ENCODE measurements at places on chromosomes 11 and 22.

DNA sequence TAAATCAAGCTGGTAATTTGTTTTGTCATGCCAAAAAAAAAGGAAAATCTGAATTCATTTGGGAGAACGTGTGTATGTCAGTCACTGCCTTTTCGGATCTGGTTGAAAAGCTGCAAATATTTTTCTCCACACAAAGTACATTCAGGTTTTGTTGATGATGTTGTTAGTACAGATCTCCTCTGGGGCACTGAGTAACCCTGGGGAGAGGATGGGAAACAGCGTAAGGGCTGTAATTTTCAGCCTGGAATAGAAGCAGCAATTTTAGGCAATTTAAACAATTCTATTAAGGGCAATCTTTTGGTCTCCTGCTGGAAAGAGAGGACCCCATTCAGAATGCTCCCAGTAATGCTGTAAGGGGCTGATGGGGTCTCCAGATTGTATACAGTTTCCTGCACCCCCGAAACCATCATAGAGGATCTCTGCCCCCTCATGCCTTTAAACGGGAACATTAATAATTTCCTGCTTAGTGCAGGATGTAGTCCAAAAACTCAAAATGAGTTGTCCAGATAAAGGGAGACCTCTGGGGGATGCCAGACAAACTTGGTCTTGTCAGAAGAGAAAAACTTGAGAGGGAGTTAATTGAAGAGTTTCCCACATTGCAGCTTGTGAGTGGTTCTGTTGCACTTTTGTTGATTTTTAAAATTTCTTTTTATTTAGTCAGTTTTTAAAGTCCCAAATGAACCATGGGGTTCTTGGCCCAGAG, 132.3 kb downstream of the COMMD9 start:
- no peak for DNase-seq

DNA sequence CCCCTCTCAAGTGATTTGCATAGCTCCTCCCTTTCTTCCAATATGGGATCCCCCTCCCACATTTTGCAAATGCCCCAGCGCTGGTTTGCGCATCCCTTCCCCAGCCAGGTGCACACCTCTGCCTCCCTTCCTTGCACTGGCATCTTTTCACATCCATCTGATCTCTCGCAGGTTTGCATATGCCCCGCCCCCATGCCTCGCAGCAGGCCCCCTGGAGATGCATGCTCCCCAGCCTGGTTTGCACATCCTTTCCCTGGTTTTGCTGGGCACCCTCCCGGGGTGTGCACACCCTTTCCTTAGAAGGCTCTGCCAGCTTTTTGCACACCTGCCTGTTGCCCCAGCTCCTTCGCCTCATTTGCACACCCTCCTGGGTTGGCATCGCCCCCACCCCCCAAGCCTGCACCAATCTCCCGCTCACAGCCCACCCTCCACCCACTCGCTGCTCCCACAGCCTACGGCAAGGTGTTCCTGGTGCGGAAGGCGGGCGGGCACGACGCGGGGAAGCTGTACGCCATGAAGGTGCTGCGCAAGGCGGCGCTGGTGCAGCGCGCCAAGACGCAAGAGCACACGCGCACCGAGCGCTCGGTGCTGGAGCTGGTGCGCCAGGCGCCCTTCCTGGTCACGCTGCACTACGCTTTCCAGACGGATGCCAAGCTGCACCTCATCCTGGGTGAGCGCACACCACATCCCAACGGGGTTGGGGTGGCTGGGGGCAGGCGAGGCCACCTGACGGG, 917 bp downstream of the RPS6KA4 start:
- DNase-seq, result no peak

GRCh38 chr11:128784059-128784804, 82.9 kb downstream of the KCNJ1 start:
- DNase-seq, result no peak

GRCh38 chr11:86046116-86046515, 22.8 kb downstream of the PICALM start:
- no peak for DNase-seq

DNA sequence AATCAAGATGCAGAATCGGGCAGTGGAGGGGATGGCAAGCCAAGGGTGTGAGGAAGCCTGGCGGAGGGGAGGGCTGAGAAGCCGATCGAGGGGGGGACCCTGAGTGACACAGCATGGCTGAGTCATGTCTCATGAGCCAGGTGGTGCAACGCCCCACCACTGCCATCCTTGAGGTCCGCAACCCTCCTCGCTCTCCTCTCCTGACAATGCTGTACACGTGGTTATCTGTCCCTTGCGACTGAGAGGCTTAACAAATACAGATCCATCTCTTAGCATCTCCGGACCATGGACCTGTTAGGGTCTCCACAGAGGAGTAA, 14.2 kb downstream of the SLC22A12 start:
- DNase-seq, result no peak

DNA sequence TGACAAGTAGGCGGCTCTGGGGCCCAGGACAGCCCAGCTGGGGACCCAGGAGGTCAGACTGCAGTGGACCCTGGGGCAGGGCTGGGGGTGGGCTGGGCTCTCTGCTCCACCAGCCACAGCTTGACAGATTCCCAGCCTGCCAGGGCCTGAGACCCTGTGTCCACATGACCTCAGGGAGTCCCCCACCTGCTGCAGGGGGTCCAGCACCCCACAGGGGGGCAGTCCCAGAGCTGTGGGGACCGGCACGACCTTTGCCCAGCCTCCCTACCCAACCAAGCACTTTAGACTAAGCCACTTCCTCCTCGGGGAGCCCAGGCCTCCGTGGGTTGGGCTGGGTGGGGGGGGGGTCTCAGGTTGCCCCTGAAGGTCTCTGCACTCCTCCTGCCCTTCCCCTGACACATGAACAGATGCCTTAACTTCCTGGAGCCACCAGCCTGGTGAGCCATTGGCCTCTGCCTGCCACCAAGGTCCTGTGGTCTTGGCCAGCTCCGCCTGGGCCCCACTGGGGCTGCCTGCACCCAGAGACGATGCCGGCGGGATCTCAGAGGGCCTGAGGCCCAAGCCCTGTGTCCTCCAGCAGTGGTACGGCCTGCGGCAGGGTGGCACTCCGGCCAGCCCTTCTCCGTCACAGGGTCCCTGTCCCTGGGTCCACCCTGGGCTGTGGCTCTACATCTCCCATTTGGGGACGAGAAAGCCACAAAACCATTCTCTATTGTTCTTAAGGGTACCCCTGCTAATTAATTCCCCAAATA, 3.4 kb downstream of the CCDC188 start:
- DNase-seq, result no peak

- no peak for DNase-seq
Measured at GRCh38 chr11:64629796-64630562, 39.0 kb downstream of the SLC22A12 start.

GRCh38 chr22:46893281-46894020, 131.0 kb downstream of the TBC1D22A start:
- no peak for DNase-seq

DNA sequence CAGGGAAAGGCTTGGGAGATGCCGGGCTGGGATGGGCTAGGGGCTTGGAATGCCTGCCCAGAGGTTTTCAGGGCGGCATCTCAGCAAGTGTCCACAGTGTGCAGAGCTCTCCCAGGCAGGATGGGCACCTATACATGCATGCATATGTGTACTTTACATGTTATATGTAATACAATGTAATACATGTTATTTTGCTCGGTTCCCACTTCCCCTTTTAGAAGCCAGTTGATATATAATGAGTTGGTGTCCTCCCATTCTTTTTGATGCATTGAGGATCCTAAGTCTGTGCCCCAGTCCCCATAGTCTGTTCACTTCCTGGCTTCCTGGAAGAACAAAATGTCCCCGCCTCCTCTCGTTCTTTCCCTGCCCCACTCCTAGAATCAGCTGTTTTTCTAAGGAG, 20.1 kb upstream of the EIF3D start:
- no peak for DNase-seq

DNA sequence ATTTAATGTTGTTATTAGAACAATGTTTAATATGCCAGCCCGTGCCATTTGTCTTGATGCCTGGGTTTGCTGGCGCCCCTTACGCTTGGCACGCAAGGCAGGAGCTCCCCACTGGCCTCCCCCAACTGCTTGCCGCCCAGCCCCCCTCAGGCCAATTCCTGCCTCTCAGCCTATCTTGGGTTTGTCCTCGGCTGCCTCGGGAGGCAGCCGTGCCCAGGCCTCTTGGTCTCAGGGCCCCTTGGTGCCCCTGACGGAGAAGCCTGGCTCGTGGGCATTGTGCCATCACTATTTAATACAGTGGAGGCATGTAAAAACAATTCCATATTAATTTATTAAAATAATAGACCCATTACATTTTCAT, 119.8 kb downstream of the KCNQ1OT1 start:
- DNase-seq, result no peak
